Activated CD8-positive, alpha-beta memory T cell treated with anti-CD3 and anti-CD28 coated beads, Interleukin-2, amount 50 U/mL, for 48 hours (primary cell): ENCODE measurements at places on chromosomes 3 and 15.
A peak's percentile ranks its signal among the peaks of the same experiment; 100 is the strongest.

- DNase-seq = no peak
Measured at GRCh38 chr3:175535351-175535750, 676.2 kb downstream of the NAALADL2 start.

DNA sequence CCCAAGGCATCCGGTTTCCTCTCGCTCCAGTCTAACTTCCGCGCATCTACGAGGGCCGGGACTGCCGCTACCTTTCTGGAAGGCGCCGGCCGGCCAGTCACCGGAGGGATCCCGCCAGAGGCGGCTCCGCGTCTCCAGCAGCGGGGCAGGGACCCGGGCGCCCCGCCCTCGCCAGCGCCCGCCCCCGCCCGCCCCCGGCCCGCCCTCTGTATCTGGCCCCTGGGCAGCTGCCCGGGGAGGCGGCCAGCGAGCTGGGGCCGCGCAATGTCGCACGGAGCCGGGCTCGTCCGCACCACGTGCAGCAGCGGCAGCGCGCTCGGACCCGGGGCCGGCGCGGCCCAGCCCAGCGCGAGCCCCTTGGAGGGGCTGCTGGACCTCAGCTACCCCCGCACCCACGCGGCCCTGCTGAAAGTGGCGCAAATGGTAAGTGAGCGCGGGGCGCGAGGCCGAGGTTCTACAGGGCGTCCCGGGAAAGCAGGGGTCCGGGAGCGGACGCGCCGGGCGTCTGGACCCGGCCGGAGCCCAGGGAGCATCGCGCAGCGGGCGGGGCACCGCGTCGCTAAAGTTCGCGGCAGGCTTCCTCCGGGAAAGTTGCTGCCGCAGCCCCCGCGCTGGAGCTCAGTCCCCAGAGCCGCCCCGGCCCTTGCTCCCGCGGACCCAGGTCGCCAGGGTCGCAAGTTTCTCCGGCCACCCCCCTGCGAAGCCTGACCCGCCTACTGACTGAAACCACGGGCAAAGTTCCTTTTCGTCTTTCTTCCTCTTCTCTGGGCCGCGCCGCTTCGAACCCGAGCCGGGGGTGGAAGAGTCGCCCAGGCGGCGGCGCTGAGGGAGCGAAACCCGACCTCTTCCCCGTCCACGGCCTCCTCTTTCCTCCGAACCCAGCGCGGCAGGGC is at the start of gene CMTM7:
TSS of gene CMTM7 (plus strand) at position 211 of the 893 bp plus-strand sequence. CDS start at position 265, 54 bp downstream.
- DNase-seq = peak; percentile 83

DNA sequence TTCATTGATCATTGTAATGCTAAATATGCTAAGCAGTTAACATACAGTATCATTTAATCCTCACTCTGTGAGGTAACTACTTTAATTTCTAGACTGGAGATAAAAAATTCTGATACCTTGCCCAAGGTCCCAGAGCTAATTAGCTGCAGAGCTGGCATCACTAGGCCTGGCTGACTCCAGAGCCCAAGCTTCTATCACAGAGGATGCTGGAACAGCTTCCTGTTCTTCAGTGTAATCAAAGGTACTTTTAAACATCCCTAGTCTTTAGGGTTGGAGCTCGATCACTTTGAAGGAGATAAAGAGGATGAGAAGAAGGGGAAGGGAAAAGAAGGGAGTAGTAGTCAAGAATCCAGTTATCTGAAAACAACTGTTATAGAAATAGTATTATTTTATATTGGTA is 37.1 kb upstream of the BOC start:
- no peak for DNase-seq

DNA sequence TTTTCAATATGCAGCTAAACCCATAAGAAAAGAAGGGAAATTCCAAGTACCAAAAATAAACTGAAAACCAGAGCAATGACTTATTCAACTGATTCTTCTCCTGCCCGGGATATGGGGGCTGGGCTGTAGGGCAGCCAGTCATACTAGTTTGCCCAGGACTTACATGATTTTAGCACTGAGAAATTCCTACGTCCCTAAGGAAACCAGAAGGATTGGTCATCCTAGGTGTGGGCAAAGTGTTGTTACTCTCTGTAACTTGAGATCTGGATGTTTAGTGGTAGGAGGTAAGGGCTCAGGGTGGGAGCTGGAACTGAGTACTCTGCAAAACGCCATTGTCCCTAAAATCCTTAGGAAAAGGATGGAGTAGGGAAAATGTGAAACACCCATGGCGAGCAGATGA is 1.2 kb upstream of the DAZL start:
- no peak for DNase-seq

GRCh38 chr3:194935061-194935460 is 249.4 kb downstream of the FAM43A start:
- DNase-seq = no peak

- no peak for DNase-seq
Measured at GRCh38 chr3:34678575-34678974, 880.1 kb downstream of the PDCD6IP start.

- DNase-seq = no peak
Measured at GRCh38 chr3:67653425-67654098, 850 bp downstream of the SUCLG2 start.

- DNase-seq = no peak
Measured at GRCh38 chr3:185340751-185341150, 22.2 kb upstream of the MAP3K13 start.

DNA sequence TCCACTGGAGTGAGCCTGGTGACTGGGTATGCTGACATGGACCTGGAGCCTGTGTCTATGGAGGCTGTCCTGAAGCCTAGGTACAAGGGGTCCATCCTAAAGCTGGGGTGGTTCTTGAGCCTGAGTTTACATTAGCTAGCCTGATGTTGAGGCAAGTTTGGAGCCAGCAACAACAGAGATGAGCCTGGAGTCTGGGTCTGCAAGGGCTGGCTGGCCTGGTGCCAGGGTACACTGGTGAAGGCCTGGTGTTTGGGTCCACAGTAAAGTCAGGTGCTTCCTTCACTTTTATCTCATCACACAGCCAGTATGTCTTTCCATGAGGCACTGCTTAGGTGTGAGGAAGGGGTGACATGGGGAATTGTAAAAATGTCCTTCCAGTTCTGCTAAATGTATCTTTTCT is 49.5 kb downstream of the TP63 start:
- no peak for DNase-seq

GRCh38 chr3:57434041-57434440 is 110.1 kb downstream of the DNAH12 start:
- no peak for DNase-seq

DNA sequence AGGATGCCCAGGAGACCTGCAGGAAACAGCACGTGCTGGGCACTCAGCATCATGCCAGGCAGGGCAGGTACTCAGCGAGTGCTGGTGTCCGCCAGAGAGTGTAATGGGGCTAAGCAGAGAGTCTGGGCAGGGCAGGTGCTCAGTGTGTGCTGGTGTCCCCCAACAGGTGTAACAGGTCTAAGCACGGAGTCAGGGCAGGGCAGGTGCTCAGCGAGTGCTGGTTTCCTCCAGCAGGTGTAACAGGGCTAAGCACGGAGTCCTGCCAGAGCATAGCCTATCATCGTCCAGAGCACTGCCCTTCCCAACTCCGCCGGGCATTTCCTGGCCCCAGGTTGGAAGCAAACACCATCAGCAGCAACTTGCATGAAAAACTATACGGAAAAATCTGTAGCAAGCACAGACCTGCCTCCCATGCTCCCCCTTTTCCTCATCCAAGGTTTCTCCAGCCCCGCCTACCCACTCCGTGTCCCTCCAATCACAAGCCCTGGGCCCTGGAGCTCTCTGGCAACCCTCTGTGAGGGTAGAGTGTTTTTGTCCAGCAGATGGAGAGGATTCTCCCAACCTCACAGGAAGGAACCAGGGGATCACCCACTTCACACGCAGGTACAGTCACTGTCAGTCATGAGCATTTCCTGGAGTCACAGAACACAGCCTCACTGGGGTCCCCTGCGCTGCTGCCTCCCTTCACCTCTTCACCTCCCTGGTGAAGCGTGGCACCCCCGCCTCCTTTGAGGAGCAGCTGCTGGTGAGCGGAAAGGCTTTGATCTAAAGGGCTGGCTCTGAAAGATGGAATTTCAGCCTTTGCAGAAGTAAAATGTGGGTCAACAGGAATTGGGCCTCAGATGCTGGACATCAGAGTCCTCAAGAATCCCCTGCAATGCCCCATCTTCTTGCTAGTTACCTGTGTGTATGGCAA is 302.5 kb downstream of the OCA2 start:
- no peak for DNase-seq

GRCh38 chr3:182618085-182618732 is 175.1 kb upstream of the ATP11B start:
- no peak for DNase-seq

- DNase-seq = no peak
Measured at GRCh38 chr3:44920081-44920480, 45.7 kb downstream of the TGM4 start.

GRCh38 chr15:31335989-31336592 is 9.5 kb downstream of the KLF13 start:
- DNase-seq = no peak

DNA sequence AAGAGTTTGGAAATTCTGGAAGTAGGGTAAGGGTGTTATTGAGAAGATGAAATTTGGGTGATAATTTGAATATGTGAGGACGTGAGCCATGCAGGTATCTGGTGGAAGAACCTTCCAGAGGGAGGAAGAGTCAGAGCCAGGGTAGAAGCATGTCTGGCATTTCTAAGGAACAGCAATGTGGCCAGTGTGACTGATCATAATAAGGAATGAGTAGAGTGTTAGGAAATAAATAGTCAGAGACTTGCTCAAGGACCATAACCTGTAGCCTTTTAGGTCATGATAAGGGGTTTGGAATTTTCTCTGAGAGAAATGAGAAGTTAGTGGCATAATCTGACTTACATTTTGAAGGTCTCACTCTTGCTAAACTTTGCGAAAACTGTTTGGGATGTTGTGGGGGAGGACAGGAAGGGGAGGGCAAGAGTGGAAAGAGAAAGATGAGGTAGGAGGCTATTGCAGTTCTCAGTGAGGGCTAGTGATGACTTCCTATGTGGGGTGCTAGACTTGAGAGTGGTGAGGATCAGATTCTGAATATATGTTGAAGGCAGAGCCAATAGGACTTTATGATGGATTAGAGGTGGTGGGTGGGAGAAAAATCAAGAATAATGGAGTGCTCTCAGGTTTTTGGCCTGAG is 568.3 kb downstream of the AGBL1 start:
- no peak for DNase-seq

DNA sequence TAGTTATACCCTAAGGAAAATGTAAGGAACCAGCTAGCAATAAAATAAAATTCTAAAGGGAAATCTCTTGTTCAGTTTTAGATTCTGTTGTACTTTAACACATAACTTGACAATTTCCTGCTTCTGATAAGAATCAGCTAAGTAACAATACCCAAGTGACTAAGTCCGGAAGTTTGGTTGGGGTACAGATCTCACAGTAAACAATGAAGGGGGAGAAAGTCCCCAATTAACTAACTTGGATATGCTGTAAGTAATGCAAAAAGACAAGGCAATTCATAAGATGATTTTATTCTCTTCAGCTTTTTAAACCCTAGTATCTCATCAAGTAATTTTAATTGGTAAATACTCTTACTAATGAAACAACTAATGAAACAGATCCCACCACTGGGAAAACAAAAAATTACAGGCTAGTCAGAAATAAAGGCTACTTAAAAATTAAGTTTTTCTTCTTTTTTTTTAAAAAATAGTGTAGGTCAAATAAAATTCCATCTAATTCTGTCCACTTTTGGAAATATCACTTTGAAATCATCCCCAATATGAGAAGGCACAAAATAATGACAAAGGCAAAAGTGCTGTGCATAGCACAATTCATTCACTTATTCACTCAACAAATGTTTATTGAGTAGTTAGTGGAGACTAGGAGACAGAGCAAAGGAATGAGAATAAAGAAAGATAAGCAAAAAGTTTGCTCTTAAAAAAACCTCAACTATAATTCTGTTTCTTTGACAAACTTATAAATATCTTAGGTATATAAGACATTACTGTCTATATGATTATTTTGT is 37.8 kb upstream of the IL20RB start:
- DNase-seq = no peak

GRCh38 chr3:14284694-14285547 is 106.3 kb downstream of the LSM3 start:
- no peak for DNase-seq

DNA sequence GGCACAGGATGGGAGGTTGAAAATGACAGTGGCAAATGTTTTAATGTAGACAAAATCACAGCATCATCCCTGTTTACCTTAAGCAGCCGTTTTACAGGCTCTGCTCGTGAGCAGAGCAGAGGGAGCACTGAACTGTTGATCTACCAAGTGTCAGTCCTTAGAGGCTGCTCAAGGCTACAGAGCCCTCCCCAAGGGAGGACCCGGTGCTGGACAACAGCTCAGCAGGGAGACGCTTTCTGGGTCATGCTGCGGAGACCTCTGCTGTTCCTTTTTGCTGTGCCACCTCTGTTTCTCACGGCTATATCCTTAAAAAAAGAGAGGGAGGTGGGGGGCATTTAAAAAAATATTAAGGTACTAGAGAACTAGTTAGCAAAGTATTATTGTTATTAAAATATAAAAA is 400.2 kb downstream of the GABRB3 start:
- DNase-seq = no peak

DNA sequence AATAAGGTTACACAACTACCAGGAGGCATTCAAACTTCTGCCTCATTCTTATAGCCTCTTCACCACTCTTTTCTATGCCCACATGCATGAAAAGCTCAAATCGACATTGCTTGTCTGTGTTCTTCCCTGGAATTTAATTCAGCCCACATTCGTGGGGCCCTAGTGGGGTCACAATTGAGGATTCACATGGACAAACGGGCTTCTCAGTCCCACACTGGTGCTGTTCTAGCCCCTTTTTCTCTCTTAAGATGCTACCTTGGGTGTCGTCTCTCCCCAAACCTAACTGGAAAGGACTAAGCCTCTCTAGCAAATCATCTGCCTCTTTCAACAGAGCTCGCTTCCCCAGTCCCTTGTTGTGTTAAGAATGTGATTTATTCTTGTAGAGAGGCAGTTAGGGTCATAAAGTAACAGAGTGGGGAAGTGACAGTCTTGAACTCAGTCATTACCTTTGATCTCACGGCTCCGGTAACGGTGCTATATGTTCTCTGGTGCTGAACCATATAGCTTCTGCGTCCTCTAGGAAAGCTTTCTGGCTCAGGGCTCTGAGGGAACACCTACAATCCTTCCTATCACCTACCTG is 4.9 kb downstream of the LPP start:
- DNase-seq = no peak

DNA sequence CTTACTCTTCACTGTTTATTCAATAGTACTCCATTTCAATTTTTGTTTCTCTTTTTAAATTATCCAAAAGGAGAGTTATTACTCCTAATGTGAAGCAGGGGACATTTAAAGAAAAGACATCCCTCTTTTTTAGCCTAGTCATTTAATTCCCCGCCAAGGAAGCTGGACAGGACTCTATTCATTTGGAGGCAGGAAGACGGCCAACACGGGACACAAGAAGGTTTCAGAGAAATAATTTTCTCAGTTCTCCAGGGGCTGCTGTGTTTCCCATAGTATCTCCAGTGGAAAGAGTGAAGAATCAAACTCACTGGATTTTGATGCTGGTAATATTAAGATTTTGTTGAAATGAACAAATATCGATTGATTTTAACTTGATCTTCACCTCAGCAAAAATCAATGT is 833.7 kb downstream of the ROBO2 start:
- no peak for DNase-seq
